GM23248 (cell line): ENCODE measurements at places on chromosomes 4 and X. TPM values are rescaled to one million over a fixed set of nuclear protein-coding genes. Genes with fewer than 3 reads are reported as not detected.

The EPGN gene
- polyA plus RNA-seq, result 0.46 TPM in 1 of 2 replicates, not detected in the other

The RIPPLY1 gene
- polyA plus RNA-seq, result not detected in 2 replicates

The BGN gene
- 308 and 314 TPM in 2 replicates for polyA plus RNA-seq

The PCYT1B gene
- not detected in 2 replicates for polyA plus RNA-seq

The TBC1D9 gene
- polyA plus RNA-seq, result 4.4 and 4.6 TPM in 2 replicates

The CAPN6 gene
- polyA plus RNA-seq, result not detected in 2 replicates

The TMEM31 gene
- 0.26 and 0.28 TPM in 2 replicates for polyA plus RNA-seq

The RRH gene
- polyA plus RNA-seq, result not detected in 2 replicates

The PCSK1N gene
- 1.4 and 2.1 TPM in 2 replicates for polyA plus RNA-seq

The CSAG2 gene
- not detected in 2 replicates for polyA plus RNA-seq

The JAKMIP1 gene
- polyA plus RNA-seq, result not detected in 2 replicates

The RBMXL3 gene
- not detected in 2 replicates for polyA plus RNA-seq

The FRG1 gene
- 35.9 and 43.6 TPM in 2 replicates for polyA plus RNA-seq

The CABS1 gene
- not detected in 2 replicates for polyA plus RNA-seq

The MID1 gene
- polyA plus RNA-seq, result 5.9 and 6.5 TPM in 2 replicates

The MGST2 gene
- polyA plus RNA-seq, result 17.9 and 18.1 TPM in 2 replicates

The STAP1 gene
- polyA plus RNA-seq, result not detected in 2 replicates

The CT45A3 gene
- not detected in 2 replicates for polyA plus RNA-seq

The MYOZ2 gene
- polyA plus RNA-seq, result 0.35 and 0.59 TPM in 2 replicates

The CXCL8 gene
- 15.5 and 15.9 TPM in 2 replicates for polyA plus RNA-seq

The NALF2 gene
- polyA plus RNA-seq, result not detected in 2 replicates

The SPANXD gene
- polyA plus RNA-seq, result not detected in 2 replicates

The SHISA3 gene
- polyA plus RNA-seq, result 0.26 TPM in 1 of 2 replicates, not detected in the other

The C1QTNF7 gene
- not detected in 2 replicates for polyA plus RNA-seq

The ARX gene
- polyA plus RNA-seq, result not detected in 2 replicates

The FRMPD4 gene
- 0.04 TPM in 1 of 2 replicates, not detected in the other for polyA plus RNA-seq

The LRRC66 gene
- polyA plus RNA-seq, result 0.13 and 0.16 TPM in 2 replicates

The FANCB gene
- polyA plus RNA-seq, result 4.2 and 4.8 TPM in 2 replicates

The KLB gene
- polyA plus RNA-seq, result not detected in 2 replicates

The LEF1 gene
- polyA plus RNA-seq, result 0.23 TPM in 1 of 2 replicates, not detected in the other

The BEX3 gene
- 300 and 313 TPM in 2 replicates for polyA plus RNA-seq
